ENCODE measurements at places on chromosomes 2 and 18.

DNA sequence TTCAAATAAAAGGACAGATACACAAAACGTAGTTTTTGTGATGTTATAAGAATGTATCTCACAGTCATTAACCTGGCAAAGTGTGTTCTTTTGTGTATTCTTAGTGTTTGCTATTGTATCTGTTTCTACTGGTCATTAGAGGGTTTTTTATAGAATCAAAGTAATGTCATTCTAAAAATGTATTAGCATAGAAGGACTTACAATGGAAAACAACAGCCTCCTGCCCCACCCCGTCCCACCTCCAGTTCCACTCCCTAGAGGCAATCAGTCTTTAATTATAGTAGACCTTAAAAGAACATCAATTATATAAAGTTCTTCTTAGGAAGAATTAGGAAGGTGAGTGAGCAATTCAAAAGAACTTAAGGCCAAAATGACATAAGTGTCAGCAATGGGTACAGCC is 13.8 kb downstream of the DNAJC27 start:
- DNase-seq: no peak

DNA sequence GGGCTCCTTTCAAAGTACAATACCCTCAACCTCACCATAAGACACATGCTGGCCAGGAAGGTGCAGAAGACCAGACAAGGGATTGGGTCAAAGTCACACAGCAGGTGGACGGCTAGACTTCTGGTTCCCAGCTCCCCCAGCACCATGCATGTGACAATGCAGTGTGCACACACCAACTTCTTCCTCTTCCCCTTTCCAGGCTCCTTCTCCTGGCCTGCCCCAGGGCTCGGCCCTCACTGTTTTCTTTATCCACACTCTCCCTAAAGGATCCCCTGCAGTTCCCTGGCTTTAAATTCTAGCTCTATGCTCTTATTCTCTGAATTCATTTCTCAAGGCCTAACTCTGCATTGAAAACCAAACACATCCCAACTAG is 82.3 kb downstream of the LOXHD1 start:
- no peak for DNase-seq

GRCh38 chr2:88754585-88755320 is 63.3 kb downstream of the RPIA start:
- DNase-seq: no peak

DNA sequence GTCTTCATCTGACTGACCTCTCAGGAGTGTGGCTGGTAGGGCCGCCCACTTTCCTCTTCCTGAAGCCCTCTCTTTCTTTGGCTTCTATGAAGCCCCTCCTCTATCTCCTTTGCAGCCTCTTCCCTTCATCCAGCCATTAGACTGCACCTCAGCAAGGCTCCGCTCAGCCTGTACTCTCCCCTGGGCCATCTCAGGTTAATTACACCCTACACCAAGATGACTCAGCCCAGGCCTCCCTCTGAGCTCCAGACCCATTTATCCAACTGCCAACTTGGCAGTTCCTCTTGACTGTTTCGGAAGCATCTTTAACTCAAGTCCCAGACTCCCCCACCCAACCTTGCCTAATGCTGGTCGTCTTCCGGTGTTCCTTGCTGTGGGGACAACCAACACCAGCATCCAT is 5.8 kb upstream of the WNT6 start:
- DNase-seq: no peak

DNA sequence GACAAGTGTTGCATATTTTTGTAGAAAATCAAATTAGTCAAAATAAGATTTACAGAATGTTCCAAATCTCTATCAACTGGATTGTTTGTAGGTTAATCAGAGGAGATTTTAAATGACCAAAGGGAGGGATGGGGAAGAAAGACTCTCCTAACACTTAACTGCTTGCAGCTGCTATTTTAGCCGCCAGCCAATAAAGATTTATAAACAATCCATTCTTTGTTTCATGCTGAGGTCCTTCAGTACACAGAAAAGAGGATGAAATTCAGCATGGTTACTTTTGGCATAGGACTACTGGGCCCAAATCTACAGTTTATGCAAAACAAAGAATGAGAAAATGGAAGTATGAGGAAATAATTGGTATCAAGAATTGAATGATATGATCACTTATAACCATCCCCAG is 86.4 kb upstream of the FN1 start:
- DNase-seq: no peak

DNA sequence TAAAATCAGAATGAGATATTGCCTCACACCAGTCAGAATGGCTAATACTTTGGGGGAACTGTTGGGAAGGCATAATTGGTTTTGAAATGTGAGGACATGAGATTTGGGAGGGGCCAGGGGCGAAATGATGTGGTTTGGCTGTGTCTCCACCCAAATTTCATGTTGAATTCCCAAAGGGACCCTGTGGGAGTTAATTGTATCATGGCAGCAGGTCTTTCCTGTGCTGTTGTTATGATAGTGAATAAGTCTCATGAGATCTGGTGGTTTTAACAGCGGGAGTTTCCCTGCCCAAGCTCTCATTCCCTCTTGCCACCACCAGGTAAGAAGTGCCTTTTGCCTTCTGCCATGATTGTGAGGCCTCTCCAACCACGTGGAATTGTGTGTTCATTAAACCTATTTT is 59.6 kb downstream of the CSRNP3 start:
- DNase-seq: no peak

- no peak for DNase-seq
These were observed 122.4 kb upstream of the LINC00305 start for GRCh38 chr18:64271246-64271645.

DNA sequence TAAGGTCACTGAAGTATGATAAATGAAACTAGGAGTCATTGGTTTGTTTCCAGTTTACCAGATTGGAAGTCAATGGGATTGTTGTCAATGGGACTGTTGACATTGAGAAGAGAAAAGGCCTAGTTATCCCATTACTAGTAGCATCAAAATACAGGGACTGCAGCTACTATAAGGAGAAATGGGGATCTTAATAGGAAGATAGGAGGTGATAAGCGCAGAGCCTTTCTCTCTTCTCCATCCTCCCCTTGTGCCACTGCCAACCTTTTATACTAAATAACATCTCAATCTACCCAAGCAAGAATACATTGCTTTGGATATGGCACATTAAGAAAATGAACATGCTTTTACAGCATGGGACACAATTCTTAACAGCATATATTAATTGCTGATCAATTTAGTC is 10.5 kb upstream of the BBS5 start:
- DNase-seq: no peak

GRCh38 chr2:43192744-43193651 is 33.4 kb downstream of the ZFP36L2 start:
- no peak for DNase-seq

GRCh38 chr2:20994130-20994529 is 49.7 kb downstream of the APOB start:
- DNase-seq: no peak

- no peak for DNase-seq
These were observed 3.6 kb upstream of the GBX2 start for GRCh38 chr2:236171680-236172254.

DNA sequence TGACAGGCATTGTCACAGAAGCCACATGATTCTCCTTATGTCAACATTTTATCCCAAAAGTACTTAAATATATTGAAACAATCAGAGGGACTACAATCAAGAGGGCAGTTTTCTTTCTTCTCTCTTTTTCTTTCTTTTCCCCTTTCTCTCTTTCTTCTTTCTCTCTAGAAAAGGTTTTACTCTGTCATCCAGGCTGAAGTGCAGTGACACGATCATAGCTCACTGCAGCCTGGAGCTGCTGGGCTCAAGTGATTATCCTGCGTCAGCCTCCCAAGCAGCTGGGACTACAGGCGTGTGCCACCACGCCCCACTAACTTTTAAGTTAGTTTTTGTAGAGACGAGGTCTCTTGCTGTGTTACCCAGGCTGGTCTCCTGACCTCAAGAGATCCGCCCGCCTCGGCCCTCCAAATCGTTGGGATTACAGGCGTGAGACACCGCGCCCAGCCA is 1.0 kb upstream of the PRKD3 start:
- DNase-seq: no peak

DNA sequence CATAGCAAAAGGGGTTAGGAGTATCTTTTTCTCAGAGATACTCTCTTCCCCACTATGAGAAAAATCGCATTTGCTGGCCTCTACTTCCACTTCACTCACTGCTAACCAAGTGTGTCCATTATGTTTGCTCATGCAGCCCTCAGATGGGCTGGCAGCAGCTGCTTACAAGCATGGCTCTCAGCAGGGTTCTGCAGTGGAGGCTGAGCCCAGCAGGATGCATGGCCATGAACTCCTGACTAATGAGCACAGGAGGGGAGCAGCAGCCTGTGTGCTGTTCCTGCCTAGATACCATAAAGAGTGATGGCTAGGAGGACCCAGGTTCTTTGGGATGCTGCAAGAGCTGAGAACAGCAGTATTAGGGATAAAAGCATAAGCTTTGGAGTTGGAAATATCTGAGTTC is 316.9 kb upstream of the THSD7B start:
- DNase-seq: no peak

- no peak for DNase-seq
These were observed 79.0 kb upstream of the ID2 start for GRCh38 chr2:8602809-8603208.

DNA sequence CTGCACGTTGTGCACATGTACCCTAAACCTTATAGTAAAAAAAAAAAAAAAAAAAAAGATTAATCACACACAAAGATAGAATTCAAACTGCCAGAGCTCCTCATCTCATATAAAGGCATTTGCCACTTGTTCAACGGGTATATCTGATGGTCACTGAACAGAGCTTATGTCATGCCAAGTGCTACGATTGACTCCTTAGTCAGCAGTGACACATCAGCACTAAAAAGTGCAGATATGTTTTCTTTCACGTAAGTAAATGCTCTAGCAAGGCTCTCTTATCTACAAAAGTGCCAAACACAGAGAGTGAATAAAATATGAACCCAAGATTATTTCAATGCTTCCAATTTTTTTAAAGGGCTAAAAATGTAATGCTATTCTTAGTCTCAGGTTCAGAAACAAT is 1.1 kb downstream of the LMAN1 start:
- no peak for DNase-seq

DNA sequence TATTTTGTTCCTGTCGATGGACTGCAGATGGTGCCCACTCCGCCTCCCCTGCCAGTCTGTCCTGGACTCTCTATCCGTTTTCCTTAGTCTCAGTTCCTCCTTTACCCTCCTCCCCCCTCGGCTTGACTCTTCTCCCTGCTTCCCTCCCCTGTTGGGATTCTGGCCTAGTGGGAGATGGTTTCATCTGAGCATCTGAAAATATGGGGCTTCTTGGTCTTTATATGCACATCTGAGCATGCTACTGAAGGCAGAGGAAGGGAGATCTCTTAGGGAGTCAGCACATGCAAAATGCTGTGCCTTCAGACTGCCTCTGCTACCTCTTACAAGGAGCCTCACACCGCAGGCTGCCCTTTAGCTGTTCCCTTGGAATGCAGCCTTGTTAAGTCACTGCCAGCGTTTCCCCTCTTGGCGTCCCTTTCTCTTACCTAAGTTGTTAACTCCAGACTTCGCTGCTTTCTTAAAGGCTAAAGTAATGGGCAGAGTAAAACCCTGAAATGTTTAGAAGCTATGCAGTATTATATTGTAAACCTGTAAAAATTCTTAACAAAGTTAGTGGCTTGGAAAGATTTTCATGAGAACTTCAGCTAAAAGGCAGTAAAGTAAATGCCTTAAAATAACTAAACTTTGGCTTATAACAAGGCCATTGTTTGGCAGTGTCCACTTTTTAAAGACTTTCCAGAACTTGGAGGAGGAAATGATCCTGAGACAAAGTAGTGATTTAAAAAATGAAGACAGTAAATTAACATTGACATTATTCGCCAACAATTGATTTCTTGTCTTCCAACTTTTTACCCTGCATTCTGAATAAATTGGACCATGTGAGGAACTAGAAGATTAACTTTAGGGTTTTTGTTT is 49.8 kb downstream of the LDLRAD4 start:
- no peak for DNase-seq

GRCh38 chr2:154568413-154568812 is 130.1 kb upstream of the KCNJ3 start:
- DNase-seq: no peak

DNA sequence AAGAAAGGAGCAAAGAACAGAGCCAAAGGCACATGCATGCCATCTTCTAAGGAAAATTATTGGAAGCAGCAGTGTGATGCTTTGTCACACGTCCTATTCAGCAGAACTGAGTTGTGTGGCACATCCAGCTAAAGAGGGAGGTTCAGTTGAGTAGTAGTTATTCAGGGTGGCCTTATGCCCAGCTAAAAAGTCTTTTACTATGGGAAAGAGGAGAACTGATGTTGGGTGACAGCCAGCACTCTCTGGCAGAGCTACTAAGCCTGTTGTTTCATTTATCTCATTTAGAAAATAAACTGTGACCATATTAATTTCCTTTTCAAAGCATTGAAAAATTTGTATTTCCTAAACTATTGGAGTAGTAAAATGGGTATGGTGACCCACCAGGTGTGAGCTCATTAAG is 18.5 kb downstream of the ITGA6 start:
- no peak for DNase-seq

DNA sequence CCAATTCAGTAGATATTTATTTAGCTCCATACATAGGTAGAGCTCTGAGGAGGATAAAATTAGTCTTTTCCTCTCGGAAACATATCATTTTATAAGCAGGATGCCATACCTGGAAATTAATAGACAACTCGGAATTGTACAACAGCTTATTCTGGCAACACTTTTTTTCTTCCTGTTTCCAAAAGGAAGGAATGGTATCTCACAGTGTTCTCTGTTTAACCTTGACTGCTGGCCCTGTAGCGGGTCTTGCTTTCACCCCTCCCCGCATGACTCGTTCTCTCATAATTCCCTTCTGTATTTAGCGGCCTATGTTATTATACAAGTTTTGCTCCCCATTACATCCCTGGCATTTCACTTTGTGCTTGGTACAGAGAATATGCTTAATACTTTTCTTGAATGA is 2.5 kb upstream of the KYNU start:
- DNase-seq: no peak

DNA sequence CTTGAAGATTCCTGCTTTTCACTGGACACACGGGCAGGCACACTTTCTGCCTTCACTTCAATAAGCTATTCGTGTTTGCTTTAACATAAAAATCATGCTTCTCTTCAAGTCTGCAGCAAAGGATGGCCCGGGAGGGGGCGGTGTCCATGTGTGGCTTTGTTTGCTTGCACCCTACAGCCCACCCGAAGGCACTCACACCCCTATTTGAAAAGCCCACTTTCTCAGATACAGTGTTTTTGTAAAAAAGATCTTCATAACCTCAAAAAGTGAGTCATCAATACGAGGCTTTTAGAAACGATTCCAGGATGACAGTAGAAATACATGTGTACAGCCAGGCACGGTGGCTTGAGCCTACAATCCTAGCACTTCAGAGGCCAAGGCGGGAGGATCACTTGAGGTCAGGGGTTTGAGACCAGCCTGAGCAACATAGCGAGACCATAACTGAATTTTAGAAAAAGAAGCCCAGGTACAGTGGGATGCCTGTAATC is 36.5 kb upstream of the HPCAL1 start:
- DNase-seq: no peak

DNA sequence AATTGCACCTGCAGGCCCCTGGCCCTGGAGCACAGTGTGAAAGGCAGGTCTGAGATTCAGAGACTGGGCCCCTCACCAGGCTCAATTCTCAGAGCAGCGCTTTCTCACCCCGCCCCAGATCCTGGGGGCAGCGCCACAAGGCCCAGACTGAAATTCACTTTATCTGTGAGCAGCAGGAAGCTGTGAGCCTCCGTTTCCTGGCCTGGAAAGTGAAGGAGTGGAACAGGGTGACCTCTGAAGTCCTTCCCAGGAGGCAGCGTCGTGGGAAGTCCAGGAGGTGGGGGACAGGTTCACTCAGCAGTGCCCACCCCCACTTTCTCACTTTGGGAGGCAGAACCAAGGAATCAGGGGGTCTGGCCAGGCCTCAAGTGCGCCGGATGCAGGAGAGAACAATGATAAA is 235.4 kb downstream of the NDUFA10 start:
- no peak for DNase-seq
